A375 (cell line): ENCODE measurements at places on chromosomes 1 and 21. TPM values are rescaled to one million over a fixed set of nuclear protein-coding genes. Genes with fewer than 3 reads are reported as not detected.

Gene LZIC
- 29.5 and 31.2 TPM in 2 replicates for total RNA-seq

Gene HPCAL4
- total RNA-seq, result 0.11 and 0.19 TPM in 2 replicates

Gene PTPRU
- total RNA-seq, result 4.9 and 5.9 TPM in 2 replicates

Gene NCAM2
- 11.2 and 13.2 TPM in 2 replicates for total RNA-seq

Gene CNR2
- total RNA-seq, result not detected in 2 replicates

Gene TTC24
- not detected in 2 replicates for total RNA-seq

Gene B3GALT5
- 0.79 and 0.90 TPM in 2 replicates for total RNA-seq

Gene KCNJ15
- 0.08 and 0.19 TPM in 2 replicates for total RNA-seq

Gene TSNAX
- 44.0 and 45.1 TPM in 2 replicates for total RNA-seq

Gene NMNAT1
- total RNA-seq, result 3.1 and 3.3 TPM in 2 replicates

Gene PROK1
- not detected in 2 replicates for total RNA-seq

Gene CNKSR1
- 0.98 and 1.8 TPM in 2 replicates for total RNA-seq

Gene GNAT2
- total RNA-seq, result 0.34 TPM in 1 of 2 replicates, not detected in the other

Gene BCL2L15
- total RNA-seq, result 0.79 and 0.80 TPM in 2 replicates

Gene ATP1A2
- not detected in 2 replicates for total RNA-seq

Gene CFHR1
- total RNA-seq, result 0.58 and 1.1 TPM in 2 replicates

Gene NBPF10
- 1.4 and 1.5 TPM in 2 replicates for total RNA-seq
